Cerebellar cortex (tissue), 1 donor: ENCODE measurements at places on chromosomes 16 and 17.

DNA sequence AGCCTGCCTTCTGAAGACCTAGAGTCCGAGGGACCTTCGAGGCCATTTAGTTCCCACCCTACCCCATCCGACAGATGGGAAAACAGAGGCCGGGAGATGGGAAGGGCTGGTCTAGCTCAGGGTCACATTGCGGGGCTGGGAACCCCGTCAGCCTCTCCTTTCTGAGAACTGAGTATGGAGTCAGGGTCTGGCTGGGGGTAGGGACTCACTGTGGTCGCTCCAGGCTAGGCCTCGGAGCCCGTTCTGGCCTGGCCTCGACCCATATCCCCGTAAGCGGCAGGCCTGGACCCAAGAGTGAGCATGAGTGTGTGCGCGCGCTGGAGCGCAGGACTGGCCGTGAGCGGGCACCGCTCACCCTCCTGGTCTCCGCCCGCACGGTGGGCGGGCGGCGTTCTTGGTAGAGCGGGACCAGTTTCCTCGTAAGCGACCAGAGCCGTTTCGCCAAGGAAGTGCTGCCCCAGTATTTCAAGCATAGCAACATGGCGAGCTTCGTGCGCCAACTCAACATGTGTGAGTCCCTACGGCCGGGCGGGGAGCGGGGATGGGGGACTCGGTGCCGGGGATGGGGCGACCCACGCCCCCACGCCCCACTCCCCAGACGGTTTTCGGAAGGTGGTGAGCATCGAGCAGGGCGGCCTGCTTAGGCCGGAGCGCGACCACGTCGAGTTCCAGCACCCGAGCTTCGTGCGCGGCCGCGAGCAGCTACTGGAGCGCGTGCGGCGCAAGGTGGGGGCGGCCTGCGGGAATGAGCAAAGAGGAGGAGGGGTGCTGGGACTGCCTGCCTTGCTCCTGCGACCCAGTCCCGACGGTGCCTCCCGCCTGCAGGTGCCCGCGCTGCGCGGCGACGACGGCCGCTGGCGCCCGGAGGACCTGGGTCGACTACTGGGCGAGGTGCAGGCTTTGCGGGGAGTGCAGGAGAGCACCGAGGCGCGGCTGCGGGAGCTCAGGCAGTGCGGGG lies 855 bp downstream of the HSF4 start:
- DNase-seq = no peak

DNA sequence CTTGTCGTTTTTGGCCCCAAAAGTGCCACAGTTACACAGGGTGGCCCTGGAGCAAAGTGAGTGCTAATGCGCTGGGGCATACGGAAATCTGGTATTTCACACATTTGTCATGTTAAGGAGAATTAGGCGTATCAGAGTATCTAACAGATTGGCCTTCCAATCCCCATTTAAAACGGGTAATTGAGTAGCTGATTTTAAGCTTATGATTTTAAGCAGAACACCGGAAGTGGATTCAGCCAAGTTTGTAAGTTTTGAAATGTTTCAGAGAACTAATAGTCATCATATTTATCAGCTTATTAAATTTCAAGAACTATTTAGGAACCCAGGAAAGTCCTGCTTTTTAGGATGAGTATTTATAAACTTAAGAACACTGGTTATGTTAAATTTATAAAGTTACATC lies 19.5 kb downstream of the LRRC75A start:
- no peak for DNase-seq

DNA sequence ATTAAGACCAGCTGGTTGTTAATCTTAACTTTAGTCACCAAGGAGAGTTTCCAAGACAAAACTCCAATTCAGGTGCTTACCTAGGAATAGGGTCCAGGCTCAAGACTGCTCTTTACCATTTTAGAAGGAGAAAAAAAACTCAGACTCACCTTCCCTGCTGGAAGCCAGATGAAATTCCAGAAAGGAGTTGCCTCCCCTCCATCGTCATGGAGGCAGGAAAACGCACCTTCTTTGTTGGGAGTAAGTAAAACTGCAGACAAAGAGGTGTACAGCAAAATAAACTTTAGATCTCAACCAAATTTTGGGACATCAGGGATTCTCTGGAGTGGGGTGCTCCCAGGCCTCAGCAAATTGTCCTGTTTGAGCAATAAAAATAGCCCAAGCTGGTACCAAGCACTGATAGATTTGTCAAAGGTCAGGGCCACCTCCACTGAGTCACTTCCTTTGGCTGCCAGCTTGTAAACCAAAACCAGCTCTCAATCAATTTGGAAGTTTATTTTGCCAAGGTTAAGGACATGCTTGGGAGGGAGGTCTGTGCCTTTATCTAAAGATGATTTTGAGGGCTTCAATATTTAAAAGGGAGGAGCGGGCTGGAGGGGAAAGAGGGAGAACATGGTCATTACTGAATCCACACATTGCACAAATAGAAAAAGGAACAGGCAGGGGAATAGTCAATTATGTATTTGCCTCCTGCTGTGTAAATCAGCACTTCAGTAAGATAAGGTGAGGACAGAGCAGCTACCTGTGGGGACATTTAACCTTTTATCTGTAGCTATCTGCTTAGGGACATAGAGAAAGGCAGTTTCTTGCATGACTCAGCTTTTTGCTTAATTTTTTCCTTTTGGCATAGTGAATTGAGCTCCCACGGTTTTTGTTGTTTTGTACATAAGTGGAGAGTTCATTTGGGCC lies 1.5 kb upstream of the ALDH3A2 start:
- DNase-seq = no peak

DNA sequence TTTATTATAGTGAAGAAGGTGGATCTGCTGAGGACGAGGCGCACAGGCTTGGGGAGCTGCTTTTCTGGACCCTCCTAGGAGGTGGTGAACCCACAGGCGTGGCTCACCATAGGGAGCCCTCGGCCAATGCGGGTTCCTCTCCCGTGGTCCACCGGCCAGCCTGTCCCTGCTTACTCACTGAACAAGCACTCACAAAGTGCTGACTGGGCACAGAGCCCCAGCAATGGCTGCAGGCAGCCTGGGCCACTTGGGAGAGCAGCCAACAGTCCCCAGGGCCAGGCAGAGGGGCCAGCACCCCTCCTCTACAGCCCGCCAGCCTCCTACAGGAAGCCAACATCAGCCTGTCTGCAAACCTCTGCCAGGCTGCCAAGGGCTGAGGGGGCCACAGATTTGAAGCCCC lies 19.1 kb upstream of the NCBP3 start:
- no peak for DNase-seq

GRCh38 chr17:66171692-66172091 lies 20.2 kb downstream of the CEP112 start:
- DNase-seq = no peak

- DNase-seq = no peak
Measured at GRCh38 chr17:4358154-4358553, 8.3 kb downstream of the UBE2G1 start.

DNA sequence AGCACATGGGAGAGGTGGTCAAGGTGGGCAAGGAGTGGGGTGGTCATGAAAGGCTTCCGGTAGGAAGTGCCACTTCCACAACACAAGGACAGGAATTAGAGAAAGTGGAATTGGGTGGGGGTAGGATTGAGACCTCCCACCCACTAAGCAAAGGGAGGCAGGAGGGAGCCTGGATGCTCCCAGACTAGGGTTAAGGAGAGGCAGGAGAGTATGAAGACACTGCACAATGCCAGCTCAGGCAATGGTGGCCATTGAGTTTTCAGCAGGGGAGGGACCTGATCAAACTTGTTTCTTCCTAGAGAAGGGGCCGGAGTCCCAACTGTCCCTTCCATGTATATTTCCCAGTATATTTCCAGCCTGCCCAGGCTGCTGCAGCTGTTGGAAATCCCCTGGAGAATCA lies 3.1 kb upstream of the RAB11FIP4 start:
- DNase-seq = no peak

- DNase-seq = no peak
Measured at GRCh38 chr16:51701025-51701424, 550.0 kb upstream of the SALL1 start.

DNA sequence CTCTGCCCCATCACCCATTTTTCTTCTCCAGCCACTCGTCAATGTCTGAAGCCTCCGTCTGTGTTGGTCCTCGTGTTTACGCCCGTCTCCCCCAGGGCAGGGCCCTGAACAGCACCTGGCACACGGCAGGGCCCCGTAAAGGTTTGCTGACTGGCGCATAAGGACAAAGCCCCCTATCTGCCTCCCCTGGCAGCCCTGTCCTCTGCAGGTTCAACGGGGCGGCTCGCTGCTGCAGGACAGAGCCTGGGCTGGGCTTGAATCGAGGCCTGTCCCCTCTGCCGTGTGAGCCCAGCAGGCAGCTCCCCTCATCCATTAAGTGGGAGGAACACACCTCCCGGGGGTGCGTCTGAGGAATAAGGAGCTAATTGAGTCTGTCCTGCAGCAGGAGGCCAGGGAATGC lies 46.1 kb upstream of the PABPN1L start:
- no peak for DNase-seq

DNA sequence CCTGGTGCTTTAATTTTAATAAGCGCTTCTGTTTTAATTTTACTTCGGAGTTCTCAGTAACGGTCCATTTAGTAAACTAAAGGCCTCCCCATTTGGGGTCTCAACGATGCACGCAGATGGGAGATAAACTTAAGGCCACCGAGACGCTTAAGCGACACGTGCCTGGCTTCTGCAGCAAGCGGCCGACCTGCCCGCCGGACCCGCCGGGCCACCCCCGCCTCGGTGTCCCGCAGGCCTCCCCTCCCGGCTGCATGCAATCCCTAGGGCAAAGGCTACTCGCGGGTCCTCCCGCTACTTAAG lies 592 bp downstream of the GCSH start:
- no peak for DNase-seq

DNA sequence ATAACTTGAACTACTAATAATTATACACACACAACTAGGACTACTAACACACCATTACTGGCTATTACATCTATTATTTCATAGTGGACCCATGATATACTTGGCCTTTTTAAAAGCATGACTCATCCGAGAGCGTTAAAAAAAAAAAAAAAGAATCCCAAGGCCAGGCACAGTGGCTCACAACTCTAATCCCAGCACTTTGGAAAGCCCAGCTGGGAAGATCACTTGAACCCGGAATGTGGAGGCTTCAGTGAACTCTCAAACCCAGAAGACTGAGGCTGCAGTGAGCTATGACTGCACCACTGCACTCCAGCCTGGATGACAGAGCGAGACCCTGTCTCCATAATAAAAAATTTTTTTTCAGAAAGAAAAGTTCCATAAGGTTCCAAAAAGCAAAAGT lies 3.1 kb downstream of the GLG1 start:
- no peak for DNase-seq

- no peak for DNase-seq
Measured at GRCh38 chr16:3025032-3026002, 1.5 kb downstream of the THOC6 start.

DNA sequence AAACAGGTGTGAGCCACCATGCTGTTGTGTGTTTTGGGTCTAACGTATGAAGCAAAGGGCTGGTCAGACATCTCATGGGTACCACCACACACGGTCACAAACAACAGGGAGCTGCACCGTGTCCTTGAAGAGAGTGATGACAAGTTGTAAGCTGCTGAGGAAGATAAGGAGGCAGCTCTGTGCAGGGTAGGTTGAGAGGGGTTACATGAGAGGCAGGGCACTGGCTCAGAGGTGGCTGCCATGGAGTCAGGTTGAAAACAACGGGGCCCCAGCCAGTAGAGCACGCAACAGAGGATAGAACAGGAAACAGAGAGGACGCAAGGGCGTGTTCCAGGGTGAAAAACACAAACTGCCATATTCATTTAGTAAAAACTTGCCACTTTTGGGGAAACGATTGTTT lies 52.2 kb downstream of the TRARG1 start:
- no peak for DNase-seq
